Activated CD4-positive, CD25-positive, alpha-beta regulatory T cell (primary cell): ENCODE measurements at places on chromosomes 12 and 14.

DNA sequence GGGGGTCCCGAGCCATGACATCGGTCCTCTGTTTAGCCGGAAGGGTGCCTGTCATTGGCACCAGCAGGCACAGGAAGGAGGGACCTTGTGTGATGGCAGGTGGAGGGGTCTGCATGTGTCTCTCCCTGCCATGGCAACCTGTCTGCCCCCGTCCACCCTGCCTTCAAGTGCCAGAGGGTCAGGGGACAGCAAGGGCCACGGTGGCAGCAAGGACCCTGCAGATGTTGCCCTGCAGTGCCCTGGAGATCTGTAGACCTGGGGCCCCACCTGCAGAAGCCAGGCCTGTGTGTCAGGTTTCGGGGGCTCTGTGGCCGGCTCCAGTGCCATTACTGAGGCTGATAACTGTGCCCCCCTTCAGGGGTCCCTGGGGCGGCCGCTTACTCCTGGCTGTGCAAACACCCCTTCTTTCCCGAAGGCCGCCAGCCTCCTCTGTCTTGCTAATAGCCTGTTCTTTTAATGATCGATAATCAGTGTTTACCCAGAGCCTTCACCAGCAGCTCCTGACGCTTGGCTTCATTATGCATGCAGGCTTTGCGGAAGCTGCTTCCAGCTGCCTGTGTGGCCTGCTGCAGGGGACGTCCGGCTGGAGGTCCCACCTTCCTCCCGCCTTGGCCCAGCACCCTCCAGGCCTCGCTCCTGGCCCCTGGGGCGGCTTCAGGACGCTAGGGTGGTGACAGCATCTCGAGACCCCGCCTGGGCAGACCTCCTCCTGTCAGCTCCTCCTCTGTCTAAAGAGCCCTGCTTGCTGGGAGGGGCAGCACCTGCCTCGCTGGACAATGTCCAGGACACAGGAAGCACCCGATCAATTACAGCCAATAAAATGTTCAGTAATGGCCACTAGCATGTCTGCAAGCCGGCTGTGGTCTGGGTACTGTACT is 153.0 kb downstream of the KIF26A start:
- no peak for DNase-seq

DNA sequence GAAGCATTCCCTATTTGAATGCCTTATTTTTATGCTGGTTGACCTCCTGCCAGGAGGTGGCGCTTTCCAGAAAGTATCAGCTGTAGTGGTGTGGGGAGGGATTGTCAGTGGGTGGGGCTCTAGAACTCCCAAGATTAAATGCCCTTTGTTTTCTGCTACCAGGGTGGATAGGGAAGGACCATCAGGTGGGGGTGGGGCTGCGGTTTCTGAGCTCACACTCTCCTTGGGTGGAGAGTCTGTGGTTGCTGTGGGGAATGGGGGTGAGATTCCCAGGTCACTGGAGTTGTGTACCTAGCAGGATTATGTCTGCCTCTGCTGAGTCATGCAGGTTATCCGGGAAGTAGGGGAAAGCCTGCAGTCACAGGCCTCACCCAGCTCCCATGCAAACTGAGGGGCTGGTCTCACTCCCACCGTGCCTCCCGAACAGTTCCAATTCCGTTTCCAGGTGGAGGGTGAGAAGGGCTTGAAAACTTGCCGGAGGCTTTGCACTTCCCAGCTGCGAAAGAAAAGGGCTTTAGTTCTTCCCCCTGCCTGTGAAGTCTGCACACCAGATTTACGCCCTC is 68.3 kb downstream of the ALG10B start:
- DNase-seq = no peak

DNA sequence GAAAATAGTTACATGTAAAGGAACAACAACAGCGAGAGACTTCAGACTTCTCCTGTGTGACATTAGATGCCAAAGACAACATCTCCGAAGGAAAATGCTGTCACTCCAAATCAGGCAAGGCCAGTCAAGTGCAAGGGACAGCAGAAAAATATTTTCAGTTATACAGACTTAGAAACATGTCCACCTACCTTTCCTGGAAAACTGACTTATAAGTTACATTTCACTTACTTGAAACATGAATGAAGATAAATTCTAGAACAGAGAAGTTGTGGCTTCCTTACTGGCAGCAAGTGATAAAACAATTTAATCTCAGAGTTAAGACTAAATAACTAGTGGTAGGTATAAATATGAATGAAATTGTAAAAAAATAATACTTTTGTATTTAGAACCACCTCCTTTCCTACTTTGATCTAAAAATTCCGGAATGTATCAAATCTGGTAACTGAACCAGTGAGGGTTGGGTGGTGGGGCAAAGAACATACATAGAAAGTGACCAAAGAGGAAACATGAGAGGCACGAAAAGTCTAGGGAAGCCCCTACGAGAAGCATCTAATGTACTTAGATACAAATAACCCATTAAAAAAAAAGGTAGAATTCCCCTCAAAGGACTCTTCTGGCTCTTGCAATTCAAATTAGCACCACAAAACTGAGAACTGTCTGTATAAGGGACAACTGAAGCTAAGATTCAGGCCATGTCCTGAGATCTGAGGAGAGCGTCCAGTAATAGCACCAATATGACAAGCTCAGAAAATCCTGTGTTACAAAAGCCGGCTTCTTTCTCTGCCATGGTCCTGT is 21.2 kb downstream of the MTHFD1 start:
- no peak for DNase-seq

- DNase-seq = no peak
These were observed 20.9 kb downstream of the CDKL1 start for GRCh38 chr14:50375760-50376159.

GRCh38 chr12:49664591-49665239 is 41.4 kb downstream of the PRPF40B start:
- DNase-seq = no peak

DNA sequence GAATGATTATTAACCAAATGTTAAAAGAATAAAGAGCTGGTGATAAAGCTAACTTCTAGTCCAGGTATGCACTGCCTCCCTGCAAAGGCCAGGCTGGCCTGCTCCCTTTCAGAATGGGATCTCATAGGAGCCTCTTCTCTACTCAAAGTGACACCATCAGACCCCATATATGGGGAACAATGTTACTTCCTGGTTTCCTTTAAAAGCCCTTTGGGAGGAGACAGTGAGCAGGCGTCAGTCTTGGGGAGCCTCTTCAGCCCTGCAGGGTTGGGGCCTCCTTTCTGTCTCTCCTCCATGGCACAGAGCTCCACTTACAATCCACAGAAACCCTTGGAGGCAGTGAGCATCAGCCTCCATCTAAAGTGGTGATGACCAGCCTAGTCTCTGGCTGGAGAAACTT is 17.3 kb upstream of the GPRC5A start:
- no peak for DNase-seq

GRCh38 chr14:30375296-30375892 is 183.6 kb upstream of the G2E3 start:
- DNase-seq = peak; percentile 12

DNA sequence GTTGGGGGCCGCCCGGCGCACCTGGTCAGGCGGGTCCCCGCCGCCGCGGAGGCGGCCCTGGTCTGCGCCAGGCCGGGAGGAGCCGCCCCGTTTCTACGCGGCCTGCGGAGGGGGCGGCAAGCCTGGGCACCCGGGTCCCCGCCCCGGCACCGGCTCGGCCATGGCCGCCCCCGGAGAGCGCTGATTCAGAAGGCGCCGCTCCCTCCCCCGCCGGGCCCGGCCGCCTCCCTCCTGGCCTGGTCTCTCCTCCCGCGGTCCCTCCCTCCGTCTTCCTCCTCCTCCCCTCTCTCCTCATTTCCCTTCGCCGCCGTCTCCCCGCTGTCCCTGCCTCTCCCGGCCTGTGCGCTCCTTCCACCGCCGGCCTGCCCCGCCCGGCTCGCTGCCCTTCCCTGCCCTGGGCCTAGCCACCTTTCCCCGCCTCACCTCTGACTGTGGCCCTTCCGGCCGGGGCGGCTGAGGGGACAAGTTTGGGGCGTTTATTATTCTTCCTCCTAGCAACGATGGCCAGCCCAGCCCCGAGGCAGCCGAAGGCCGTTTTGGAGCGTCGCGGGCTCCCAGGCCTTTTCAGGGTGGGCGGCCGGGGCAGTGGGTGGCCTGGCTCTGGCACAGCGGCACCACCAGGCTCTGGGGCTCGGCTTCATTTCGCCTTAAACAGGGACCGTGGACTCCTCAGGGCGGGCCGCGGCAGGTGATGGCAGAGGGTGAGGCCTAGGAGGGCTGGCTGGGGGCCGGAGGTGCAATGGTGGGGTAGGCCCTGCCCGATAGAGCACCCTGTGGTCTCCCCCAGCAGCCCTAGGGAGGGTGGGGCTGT is 768 bp downstream of the CEP170B start:
- no peak for DNase-seq

DNA sequence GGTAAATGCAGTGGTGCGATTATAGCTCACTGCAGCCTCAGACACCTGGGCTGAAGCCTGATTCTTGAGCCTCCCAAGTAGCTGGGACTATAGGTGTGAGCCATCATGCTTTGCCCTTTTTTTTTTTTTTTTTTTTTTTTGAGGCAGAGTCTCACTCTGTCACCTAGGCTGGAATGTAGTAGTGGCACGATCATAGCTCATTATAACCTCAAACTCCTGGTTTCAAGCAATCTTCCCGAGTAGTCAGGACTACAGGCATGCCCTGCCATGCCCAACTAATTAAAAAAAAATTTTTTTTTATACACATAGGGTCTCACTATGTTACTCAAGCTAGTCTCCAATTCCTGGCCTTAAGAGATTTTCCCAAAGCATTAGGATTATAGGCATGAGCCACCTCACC is 6.9 kb downstream of the ATP2A2 start:
- no peak for DNase-seq

DNA sequence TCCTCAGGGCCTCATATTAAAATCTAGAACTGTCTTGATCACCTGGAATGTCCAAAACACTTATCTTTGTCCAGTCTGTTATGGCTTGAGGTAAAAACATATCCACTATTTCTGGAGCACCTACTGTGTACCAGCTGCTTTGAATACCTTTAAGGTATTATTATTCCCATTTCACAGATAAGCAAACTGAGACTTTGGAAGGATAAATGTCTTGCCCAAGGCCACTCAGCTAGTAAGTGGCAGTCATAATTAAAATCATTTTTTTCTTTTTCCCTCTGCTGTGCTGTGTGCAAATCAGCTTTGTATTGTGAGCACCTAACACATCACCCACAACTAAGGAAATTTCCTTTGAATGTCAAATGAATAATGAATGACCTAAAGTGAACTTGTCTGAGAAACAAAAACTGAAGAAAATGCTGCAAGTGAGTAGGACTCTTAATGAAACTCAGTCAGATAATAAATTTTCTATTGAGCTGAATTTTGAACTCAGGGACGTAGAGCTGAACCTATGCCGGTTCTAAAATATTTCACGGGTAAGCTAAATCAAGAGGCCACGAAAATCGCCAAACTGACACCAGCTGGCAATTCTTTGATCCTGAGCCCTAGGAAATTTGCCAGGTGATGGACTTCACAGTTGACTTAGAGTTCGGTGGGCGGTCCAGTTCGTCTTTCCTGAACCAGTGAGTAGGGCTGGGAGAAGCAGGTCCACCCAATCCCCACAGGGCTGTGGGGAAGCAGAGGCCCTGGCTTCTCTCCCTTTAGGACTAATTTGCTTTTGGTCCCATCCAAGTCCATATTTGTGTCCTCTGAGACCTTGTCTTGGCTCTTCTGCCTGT is 159.7 kb upstream of the PWP1 start:
- DNase-seq = no peak

DNA sequence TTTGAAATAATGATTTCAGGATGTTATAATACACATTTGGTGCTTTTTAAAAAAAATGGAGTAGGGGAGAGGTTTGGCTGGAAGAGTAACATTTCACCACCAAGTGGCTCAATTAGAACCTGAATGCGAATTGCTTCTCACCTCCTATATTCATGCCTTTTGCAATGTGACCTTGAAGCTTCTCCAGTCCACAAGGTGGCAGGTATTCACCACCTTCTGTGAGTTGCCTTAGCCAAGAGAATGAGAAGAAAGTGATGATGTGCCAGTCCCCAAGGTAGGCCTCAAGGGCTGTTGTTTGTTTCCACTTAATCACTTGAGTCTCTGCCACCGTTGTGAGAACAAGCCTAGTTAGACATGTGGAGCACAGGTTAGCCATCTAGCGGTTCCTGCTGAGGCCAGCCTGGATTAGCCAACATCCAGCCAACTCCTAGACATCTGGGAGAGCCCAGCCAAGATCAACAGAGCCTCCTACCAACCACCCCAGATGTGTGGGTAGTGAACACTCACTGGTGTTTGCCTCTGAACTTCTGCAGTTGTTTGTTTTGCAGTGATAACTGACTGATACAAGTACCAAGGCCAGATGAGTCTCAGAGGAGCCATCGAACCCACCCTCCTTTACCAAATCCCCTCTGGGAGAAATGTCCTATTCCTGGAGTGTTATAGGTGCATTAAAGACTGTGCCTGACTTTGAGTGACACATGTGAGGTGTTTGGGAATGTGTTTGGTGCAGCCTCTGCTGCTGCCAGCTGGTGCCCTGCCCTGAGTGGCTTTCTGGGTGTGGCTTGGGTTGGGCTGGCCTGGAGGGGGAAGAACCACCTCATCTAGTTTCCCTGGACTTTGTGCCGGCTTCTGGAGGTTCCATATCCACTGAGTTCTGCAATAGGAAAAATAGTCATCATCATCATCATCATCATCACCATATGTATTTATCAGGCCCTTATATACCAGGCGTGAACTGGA is 132.5 kb upstream of the RFLNA start:
- no peak for DNase-seq

DNA sequence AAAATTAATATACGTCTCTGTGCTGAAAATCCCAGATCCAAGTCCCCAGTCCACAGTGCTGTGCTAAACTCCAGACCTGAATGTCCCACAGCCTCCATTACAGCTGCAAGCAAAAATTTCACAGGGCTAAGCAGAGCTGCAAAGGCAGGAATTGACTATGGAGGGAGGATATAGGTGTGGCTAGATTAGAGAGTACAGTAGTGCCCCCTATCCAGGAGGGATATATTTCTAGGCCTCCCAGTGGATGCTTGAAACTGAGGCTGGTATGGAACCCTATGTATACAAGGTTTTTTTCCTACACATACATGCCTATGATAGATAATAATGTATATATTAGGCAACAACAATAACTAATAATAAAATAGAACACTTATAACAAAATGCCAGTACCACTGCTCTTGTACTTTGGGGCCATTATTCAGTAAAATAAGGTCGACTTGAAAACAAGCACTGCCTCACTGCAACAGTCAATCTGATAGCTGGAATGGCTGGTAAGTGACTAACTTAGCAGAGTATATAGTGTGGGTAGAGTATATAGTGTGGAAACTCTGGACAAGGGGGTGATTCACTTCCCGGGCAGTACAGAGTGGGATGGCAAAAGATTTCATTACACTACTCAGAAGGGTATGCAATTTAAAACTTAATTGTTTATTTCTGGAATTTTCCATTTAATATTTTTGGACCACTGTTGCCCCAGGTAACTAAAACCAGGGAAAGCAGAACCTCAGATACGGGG is 82.7 kb downstream of the C14orf132 start:
- no peak for DNase-seq

- no peak for DNase-seq
These were observed 58.3 kb upstream of the LTA4H start for GRCh38 chr12:96093543-96094196.

- DNase-seq = no peak
These were observed 57.7 kb downstream of the ADGRD1 start for GRCh38 chr12:131011165-131012079.

- DNase-seq = no peak
These were observed 614.1 kb downstream of the SLC16A7 start for GRCh38 chr12:60209933-60210332.
